ENCODE measurements at places on chromosomes 5 and 9.

GRCh38 chr5:38060354-38060753 lies 198.0 kb upstream of the EGFLAM start:
- DNase-seq, result no peak

- no peak for DNase-seq
Observed at GRCh38 chr9:87370049-87370685, 127.5 kb upstream of the DAPK1 start.

DNA sequence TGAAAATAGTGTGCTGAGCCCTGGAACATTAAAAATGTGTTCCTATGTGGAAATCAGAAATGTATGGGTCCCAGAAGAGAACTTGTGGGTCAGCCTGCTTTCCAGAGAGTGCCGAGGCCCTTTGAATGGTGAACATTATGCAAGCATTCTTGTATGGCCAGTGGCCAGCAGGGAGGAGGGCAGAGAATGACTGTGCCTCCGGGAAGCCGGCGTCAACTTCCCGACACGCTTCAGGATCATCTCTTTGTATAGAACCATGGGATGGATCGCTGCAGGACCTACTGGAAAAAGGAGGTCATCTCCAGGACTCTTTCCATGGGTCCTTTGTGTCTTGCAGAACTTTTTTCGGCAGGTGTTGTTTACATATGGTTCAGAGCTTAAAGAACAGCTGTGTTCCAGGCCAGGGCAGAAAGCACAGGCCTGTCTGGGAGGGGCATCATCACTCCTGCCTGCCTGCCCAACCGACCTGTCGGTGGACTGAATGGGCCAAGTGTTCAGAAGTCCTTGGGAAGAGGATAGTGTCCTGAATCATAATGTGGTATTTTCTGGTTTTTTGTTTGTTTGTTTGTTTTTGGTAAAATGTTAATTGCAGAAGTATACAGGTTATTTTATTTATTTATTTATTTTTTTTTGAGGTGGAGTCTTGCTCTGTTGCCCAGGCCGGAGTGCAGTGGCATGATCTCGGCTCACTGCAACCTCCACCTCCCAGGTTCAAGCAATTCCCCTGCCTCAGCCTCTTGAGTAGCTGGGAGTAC lies 9.0 kb downstream of the PRRC2B start:
- no peak for DNase-seq

- DNase-seq, result no peak
Observed at GRCh38 chr5:172730981-172731679, 39.9 kb downstream of the DUSP1 start.

GRCh38 chr5:65791712-65792673 lies 70.0 kb downstream of the NLN start:
- no peak for DNase-seq

DNA sequence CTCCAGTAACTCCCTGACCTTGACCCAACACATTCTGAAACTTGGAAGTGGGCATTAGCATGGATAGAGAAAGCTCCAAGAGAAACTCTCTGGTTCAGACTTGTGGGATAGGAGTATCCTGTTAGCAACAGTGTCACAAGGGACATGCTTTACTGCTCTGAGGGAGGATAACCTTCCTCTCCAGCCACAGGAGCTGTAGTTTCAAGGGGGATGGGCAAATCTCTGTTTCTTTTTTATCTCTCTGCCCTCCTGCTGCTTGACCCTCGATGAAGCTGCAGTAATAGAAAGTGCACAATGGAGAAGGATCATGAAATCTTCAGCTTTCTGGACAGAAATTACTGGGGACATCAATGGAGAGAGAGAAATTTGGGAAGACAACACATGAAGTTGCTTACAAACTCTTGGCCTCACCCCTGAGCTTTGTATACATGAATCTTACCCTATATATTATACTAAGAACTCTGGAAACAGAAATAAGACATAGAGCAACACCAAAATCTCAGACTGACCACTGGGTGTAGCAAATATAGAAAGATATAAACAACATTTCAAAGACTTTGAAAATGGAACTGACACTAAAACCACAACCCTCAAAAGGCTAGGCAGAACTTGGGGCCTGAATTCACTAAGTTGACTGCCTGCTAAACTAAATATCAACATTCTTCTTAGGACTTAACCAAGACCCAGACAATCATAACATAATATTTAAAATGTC lies 471.0 kb upstream of the MEF2C start:
- DNase-seq, result no peak

DNA sequence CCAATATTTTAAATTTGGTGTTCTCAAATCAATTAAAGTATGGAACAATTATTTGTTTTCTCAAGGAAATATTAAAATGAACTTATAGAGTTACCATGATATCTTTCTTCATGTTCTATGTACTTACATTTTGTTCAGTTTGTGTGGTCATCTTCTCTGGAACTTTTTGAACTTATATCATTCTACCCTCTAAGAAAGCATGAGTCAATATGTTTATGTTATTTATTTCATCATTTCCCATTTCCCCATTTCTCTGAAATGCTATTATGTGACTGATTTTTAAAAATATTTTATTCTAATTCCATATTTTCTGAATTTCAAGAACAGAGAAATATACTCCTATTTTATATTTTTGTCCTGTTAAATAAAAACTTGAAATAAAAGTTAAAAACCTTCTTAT lies 123.5 kb upstream of the ACOT12 start:
- no peak for DNase-seq

DNA sequence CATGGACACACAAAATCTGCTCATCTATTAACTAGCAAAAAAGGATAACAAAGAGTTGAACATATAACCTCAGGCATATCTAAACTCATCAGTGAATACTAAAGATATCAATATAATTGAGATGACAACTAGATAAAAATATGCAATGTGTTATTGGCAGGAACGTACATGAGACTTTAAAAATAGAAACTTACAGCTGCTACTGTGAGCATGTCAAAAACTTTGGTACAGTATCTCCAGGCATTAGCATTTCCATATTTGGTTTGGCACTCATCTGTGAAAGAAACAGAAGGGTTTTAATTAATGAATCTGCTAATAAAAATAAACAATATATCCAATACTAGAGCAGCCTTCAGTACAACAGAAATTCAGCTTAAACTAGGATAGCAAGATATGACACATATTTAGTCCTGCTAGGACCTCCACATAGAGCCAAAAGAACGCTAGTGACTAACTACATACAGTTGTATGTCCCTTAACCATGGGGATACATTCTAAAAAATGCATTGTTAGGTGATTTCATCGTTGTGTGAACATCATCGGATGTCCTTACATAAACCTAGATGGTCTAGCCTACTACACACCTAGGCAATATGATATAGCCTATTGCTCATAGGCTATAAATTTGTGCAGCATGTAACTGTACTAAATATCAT lies 10.5 kb upstream of the SCAI start:
- no peak for DNase-seq

GRCh38 chr5:943201-943917 lies 50.7 kb downstream of the TRIP13 start:
- DNase-seq, result no peak

DNA sequence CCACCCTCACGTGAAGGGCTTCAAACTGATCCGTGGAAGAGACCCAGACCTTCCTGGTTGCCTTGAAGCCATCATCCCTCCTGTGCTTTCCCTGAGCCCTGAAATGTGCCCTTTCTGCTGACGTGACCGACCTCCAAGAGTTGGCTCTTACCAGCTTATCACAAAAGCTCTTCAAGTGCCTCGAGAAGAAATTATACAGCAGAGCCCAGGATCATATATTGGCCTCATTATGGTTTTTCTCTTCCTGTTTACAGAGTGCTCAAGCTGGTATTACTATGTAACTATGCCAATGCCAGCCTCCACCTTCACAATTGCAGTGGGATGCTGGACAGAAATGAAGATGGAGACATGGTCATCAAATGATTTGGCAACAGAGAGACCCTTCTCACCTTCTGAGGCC lies 66.0 kb downstream of the AOPEP start:
- no peak for DNase-seq

GRCh38 chr5:36743891-36744772 lies 132.4 kb upstream of the NIPBL start:
- no peak for DNase-seq

GRCh38 chr5:58498340-58498942 lies 7.2 kb downstream of the GAPT start:
- DNase-seq, result no peak

GRCh38 chr9:129539446-129539845 lies 81.5 kb downstream of the C9orf50 start:
- DNase-seq, result no peak

GRCh38 chr9:133807037-133807436 lies 68.9 kb upstream of the SARDH start:
- no peak for DNase-seq

GRCh38 chr5:64333886-64334285 lies 168.2 kb downstream of the RNF180 start:
- DNase-seq, result no peak

GRCh38 chr5:68071282-68071632 lies 144.3 kb upstream of the PIK3R1 start:
- no peak for DNase-seq

GRCh38 chr9:136890661-136891060 lies 4.3 kb downstream of the TRAF2 start:
- no peak for DNase-seq

GRCh38 chr5:153584126-153584959 lies 93.9 kb downstream of the GRIA1 start:
- DNase-seq, result no peak

DNA sequence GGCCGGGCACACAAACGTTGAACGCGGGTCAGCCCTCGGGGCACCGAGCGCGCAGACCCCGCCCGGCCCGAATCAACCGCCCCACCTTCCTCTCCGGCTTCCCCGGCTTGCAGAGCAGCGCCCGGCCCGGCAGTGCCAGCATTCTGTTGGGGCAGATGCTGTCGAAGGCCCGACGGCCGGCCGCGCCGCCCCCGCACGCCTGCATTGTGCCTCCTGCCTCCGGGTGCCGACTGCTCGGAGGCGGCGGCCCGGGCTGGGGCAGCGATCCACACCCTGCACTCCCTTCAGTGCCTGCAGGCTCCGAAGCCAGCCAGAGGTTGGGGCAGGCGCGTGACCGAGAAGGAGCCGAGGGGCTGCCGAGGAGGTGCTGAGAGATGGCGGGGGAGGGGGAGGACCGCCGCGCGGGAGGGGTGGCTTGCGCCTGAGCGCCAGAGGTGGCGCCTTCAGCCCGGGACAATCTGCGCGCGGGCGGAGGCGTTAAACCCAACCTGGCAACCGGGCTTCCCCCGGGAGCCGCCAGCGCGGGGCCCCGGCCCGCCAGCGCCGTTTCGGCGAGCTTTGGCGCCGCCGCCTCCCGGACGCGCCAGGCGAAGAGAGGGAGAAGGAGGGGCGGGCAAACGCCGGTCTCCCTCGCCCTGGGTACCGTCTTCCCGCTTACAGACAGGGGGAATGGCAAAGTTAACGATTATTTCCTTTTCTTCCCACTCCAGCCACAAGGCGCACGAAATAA lies at the start of gene MCIDAS:
Gene MCIDAS, minus strand, starts transcription at position 382 of the 730 bp plus-strand sequence. Its CDS starts 177 bp downstream, at position 205.
- no peak for DNase-seq

DNA sequence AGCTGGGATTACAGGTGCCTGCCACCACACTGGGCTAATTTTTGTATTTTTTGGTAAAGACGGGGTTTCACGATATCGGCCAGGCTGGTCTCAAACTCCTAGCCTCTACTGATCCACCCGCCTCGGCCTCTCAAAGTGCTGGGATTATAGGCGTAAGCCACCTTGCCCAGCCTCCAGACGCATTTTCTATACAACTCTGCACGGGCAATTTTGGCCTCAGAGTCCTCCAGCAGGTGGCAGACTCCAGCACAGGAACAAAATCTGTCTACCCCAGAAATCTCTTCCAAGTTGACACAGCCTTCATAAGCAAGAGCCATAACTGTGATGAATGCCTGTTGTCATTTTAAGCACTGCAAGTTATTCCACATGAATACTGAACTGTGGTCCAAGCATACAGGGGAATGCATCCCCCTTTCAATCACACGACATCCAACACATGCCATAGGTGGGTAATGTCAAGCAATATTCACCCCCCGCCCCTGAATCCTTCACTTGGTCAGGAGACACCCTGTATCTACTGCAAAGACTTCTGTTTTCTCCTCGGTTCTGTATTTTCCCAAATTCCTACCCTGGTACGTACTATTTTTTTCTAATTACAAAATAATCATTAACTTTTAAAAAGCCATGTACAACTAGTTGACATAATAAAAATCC lies 50.8 kb downstream of the ALDH7A1 start:
- DNase-seq, result no peak

GRCh38 chr9:17402309-17402708 lies 176.6 kb upstream of the SH3GL2 start:
- DNase-seq, result no peak

DNA sequence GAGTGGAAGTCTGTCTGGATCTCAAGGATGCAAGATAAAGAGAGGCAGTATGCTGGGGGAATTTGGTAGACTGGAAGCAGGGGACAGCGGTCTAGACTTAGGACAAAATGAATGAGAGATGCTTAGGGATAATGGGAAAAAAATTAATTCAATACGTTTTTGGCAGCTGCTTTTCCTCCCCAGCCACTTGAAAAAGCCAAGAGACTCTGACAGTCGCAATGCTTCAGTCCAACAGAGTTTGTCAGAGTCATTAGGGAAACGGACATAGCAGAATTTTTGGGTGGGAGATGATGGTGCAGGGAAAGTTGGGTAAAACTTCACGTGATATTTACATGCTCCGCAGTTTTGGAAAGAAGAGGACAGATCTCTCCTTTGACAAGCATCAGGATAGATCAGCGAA lies 129.7 kb downstream of the GOLPH3 start:
- DNase-seq, result no peak

- no peak for DNase-seq
Observed at GRCh38 chr5:120552638-120553037, 88.5 kb downstream of the PRR16 start.

DNA sequence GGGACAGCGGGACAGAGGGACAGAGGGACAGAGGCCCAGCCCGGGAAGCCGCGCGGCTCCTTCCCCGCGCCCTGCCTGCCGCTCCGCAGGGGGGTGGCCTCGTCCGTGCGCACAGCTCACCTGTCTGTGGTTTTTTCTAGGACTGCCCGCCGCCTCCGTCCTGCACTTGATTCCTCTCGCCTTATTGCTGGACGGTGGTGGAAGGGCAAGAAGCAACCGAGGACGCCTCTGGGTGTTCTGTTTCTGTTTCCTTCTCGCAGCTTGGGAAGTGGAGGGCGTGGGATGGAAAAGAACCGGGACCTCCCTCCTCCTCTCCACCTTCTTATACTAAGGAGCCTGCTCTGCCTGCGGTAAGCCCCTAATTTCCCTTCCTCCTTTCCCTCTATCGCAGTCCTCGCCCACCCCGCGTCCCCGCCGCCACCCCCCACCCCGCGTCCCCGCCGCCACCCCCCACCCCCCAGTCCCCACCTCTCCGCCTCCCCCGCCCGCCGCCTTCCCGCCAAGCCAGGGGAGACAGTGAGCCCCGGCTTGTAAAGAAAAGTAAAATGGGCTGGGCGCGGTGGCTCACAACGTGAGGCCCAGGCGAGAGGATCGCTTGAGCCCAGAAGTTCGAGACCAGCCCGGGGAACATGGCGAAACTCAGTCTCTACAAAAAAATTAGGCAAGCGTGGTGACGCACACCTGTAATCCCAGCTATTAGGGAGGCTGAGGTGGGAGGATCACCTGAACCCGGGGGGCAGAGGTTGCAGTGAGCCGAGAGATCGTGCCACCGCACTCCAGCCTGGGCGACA lies 9.6 kb upstream of the FLT4 start:
- no peak for DNase-seq

DNA sequence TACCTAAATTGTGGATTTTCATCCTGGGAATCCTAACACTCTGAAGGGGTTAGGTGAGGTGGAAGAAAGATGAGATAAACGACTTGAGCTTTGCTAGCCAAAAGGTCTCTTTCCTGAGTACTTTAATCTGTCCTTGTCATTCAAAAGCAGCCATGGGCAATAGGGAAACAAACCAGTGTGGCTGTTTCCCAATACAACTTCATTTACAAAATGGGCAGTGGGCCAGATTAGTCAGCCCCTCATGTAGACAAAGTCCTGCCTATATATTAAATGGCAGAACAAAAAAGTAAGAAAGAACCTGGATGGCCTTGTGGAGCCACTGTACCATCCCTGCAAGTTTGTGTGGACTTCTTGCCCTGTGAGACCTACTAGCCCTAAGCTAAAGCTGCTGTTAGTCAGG lies 51.0 kb upstream of the NFIL3 start:
- no peak for DNase-seq

Data from activated CD4-positive, CD25-positive, alpha-beta regulatory T cell (primary cell).